ENCODE measurements at places on chromosomes 16 and 17. TPM values are rescaled to one million over a fixed set of nuclear protein-coding genes. Genes with fewer than 3 reads are reported as not detected.

GRCh38 chr17:27199948-27200347 is 94.0 kb upstream of the WSB1 start:
- no peak for DNase-seq

GRCh38 chr17:9890124-9890523 is 14.9 kb downstream of the RCVRN start:
- DNase-seq, result peak; percentile 96

GRCh38 chr17:56653877-56654276 is 60.4 kb downstream of the NOG start:
- DNase-seq, result peak; percentile 91

PRAC2 gene
- total RNA-seq, result not detected

DNA sequence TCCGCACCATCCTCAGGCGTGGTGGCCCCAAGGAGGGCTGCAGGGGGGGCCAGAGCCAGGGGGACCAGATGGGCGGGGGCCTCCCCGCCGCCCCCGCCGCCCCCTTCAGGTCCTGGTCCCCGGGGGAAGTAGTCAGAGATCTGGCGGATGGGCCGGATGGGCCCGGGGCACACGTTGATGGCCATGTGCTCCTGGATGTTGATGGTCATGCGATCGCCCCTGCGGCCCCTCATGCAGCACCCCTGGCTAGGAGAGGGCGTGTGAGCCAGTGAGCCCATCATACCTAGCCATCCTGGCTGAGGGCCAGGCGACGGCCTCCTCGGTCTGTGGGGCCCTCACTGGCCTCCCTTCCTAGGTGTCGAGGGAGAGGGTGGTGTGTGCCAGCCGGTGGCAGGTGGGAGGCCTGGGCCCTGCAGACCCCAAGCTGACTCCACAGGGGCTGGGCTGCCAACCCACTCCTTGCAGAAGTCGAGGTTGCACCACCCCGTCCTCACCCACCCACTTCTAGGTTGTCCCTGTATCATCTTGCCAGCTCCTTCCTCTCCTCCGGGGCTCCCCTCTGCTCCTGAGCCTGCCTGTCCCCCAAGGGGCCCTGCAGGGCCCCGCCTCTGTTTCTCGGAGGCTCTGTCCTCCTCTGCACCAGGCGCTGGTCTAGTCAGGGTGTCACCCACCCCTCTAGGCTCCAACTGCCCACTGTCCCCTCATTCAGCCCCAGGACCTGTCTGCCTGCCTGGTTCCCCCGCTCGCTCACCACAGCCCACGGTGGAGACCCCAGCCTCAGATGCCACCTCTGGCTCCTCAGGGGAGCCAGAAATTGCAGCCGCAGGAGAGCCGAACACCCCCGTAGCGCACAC is 610 bp downstream of the DOC2A start:
- no peak for DNase-seq

GRCh38 chr16:1028524-1029258 is 43.9 kb upstream of the SSTR5 start:
- DNase-seq, result no peak

CCDC154 gene
- total RNA-seq, result 1.9 TPM

DNA sequence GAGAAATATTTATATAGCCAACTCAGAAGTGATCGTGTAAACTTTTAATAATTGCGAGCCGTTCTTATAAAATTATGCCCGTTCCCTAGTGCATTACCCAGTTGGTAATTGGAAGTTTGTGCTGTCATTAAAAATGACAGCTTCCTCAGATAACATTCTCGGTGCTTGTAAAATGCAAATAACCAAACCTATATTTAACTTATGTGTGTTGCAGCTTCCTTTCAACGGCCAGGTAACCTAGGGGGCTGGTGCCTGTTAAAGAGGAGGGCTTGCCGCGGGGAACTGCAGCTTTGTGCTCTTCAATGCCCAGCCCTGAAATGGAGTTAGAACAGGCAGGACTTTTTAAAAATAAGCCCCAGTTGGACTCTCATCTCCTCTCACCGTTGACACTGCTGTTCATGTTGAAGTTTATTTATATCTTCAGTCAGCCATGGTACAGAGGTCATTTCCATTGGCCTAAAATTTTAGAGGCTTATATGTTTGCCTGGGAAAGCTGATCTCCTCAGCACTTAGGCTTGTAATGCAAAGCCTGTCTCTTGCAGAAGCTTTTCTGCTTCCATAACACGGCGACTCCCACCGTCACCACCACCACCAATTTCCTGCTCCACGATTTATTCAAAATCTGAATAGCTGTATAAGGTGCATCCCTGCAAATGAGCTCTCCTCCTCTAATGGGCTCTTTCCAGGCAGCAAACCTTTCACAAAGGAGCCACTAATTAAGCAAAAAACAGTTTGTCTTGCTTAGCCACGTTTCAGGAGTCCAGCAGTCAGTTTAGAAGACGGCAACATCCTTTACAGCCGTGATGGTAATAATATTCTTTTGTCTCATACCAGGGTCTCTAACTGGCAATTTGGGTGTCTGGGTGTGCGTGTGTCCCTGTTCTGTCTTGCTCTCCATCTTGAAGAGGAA is 74.7 kb downstream of the RPA1 start:
- DNase-seq, result no peak

DNA sequence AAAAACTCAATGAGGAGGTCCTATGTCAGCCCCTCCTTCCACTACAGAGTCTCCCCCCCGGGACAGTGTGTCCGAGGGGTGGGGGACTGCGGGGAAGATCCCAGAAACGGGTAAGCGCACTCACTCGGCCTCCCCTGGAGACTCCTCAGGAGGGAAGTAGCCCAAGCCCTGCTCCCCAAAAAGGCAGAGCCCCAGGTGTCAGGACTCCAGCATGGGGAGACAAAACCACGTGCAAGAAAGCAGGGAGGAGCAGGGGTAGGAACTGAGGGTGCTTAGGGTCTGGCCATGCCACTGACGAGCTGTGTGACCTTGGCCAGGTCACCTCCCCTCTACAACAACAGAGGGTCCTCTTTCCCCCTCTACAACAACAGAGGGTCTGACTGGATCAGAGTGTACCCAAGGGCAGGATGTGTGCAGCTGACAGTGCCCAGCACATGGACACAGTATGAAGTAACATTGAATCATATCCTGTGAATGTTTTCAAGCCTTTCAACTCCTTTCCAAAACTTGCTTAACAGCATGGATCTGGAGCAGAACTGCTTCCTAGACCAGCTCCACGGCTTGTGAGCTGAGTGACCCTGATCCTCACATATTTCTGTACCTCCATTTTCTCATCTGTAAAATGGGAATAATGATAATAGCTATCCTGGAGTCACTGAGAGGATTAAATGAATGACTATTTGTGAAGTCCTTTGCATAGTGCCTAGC is 2.1 kb upstream of the NAGS start:
- no peak for DNase-seq

NAGS gene
- total RNA-seq, result 1.2 TPM

ASPHD1 gene
- 4.1 TPM for total RNA-seq

SLFN13 gene
- total RNA-seq, result 19.1 TPM

CSH1 gene
- not detected for total RNA-seq

GIT1 gene
- 61.8 TPM for total RNA-seq

- no peak for DNase-seq
These were observed 532.3 kb downstream of the CDH13 start for GRCh38 chr16:83159049-83159448.

NOS2 gene
- total RNA-seq, result 0.23 TPM

SRCIN1 gene
- 10.8 TPM for total RNA-seq

EVPLL gene
- not detected for total RNA-seq

GRCh38 chr17:42517516-42517915 is 18.5 kb upstream of the NAGLU start:
- peak; percentile 98 for DNase-seq

- peak; percentile 99 for DNase-seq
These were observed at the start of gene MAFG for GRCh38 chr17:81927653-81928543. Gene MAFG, minus strand, starts transcription at chr17:81927735. Its CDS starts 4,550 bp downstream, at chr17:81923185.

DNA sequence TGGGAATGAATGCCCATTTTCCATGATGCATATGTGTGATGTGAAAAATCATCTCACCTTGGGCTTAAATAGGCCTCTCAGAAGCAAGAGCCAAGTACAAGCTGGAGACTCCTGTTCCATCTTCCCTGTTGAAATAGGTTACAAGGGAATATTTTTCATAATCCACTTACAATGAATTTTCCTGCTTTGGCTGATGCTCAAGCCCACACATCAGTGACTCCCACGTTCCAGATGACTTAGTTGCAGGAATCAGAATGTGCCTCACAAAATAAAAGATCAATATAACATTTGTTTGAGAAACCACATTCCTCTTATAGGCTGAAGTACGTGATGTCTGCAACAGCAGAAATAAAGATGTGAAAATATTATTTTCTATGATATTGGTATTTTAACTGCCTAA is 24.1 kb downstream of the ANKFN1 start:
- no peak for DNase-seq

GLTPD2 gene
- total RNA-seq, result 0.88 TPM

- DNase-seq, result no peak
These were observed 43.6 kb downstream of the SMG6 start for GRCh38 chr17:2259769-2260536.

TBC1D3C gene
- total RNA-seq, result not detected

- no peak for DNase-seq
These were observed 3.0 kb upstream of the PIK3R5 start for GRCh38 chr17:8968503-8968902.

GRCh38 chr17:78237401-78238012 is 6.1 kb downstream of the TMEM235 start:
- peak; percentile 45 for DNase-seq

DNA sequence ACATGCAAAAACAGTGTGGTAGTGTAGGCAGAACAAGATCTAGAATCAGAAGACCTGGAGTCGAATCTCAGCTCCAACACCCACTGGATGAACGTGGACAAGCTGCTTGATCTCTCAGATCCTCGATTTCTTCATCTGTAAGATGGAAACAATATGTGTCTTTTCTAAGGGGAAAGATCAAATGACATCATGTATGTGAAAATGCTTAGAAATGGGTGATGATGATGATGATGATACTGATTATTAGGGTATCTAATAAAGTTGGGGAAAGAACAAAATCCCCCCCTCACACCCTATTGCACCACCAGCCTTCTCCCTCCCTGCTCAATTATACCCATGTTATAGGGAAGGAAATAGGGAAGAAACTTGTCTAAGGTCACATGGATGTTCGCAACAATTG is 10.9 kb downstream of the DYNLL2 start:
- no peak for DNase-seq

LRRC75A gene
- 2.4 TPM for total RNA-seq

- no peak for DNase-seq
These were observed 273.9 kb downstream of the HAPSTR1 start for GRCh38 chr16:9365370-9365728.

DNA sequence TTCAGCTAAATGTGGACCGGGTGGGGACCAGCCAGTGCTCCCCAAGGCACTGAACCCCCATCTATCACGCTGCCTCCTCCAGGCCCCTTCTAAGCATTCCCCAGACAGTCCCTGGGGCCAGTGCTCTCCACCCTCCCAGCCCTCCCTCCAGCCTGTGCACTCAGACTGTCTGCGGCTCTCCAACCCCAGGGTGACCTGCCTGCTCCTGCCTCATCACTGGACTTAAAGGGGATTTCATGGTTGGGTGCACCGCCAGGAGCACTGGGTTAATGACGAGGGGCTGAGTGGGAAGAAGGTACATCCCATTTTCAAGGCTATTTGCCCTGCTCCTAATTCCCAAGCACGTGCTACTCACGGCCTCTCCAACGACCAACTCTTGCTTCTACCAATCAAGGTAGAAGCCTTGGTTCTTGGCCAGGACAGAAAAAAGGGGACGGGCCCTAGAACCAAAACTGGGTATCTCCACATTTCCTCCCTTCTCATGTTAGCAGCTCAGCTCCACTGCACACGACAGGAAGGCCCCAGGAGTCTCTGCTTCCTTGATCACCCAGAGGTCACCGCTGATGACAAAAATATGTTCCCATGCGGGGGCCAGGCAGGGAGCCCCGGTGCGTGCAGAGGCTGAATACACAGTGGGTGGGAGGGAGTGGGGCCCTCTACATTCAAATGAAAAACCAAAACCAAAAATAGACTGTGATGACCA is 3.5 kb upstream of the ABR start:
- DNase-seq, result no peak

GRCh38 chr16:66534376-66534799 is 15.5 kb downstream of the TK2 start:
- DNase-seq, result peak; percentile 50

FBRS gene
- 50.2 TPM for total RNA-seq

DNA sequence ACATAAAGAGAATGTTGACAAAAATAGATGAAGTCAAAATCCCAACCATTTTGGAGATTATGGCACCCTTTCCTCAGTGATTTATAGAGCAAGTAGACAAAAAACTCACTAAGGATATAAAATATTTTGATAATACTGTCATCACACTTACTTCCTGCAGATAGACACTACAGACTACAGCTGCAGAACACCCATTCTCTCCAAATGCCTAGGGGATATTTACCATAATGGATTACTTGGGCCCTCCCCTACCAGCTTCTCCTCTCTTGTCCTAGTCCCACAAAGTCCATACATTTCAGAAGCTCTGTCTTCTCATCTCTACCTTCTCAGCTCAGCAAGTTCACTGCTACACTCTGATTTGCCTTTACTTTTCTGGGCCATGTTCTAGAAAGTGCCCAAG is 37.2 kb upstream of the CCNF start:
- no peak for DNase-seq

MYH13 gene
- not detected for total RNA-seq

SLC5A2 gene
- total RNA-seq, result not detected

DNA sequence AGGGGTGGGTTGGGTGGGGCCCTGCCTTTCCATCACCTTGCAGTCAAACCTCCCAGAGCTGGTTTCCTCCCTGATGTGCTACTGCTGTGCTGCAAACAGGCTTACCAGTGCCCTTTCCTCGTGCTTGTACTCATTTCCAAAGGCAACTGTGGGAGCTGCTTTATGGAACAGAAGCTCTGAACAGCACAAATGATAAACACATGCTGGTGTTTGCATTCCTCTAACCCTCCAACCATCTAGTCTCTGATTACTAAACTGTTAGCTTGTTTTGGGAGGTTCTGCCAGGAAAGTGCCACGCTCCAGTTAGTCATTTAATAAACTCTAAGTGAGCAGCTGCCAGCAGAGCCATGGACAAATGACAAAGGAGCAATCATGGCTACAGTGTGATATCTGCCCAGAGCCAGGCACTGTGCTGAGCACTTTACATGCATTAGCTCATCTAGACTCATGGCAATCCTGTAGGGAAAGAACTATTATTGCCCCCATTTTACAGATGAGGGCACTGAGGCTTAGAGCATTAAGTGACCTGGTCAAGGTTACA is 110.4 kb downstream of the VAT1L start:
- DNase-seq, result no peak

DNAAF1 gene
- 0.66 TPM for total RNA-seq

SLC47A2 gene
- not detected for total RNA-seq

MYH10 gene
- 257 TPM for total RNA-seq

DNA sequence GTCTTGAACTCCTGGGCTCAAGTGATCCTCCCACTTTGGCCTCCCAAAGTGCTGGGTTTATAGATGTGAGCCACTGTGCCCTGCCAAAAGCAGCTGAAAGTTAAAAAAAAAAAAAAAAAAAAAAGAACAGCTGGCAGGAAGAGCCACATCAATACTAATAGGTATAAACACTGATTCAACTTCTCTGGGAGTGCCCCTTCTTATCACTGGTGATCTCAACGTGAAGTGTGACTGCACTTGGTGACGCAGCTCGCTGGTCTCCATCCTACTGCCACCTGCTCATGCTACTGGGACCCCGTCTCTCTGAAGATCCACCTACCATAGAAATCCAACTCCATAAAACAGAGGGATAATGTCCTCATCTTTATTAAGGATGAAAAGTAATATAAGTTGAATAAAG is 40.8 kb downstream of the RNF157 start:
- no peak for DNase-seq

IGF2BP1 gene
- total RNA-seq, result 360 TPM

GRCh38 chr16:49416001-49416675 is 42.5 kb downstream of the C16orf78 start:
- DNase-seq, result no peak

CXCL16 gene
- 1.2 TPM for total RNA-seq

GRCh38 chr17:37133136-37133535 is 184.4 kb downstream of the AATF start:
- no peak for DNase-seq

CD300A gene
- not detected for total RNA-seq

MAP3K3 gene
- 22.6 TPM for total RNA-seq

All from endodermal cell (in vitro differentiated cells).